ENCODE measurements at places on chromosomes 11 and 22. TPM values are rescaled to one million over a fixed set of nuclear protein-coding genes. Genes with fewer than 3 reads are reported as not detected.

DNA sequence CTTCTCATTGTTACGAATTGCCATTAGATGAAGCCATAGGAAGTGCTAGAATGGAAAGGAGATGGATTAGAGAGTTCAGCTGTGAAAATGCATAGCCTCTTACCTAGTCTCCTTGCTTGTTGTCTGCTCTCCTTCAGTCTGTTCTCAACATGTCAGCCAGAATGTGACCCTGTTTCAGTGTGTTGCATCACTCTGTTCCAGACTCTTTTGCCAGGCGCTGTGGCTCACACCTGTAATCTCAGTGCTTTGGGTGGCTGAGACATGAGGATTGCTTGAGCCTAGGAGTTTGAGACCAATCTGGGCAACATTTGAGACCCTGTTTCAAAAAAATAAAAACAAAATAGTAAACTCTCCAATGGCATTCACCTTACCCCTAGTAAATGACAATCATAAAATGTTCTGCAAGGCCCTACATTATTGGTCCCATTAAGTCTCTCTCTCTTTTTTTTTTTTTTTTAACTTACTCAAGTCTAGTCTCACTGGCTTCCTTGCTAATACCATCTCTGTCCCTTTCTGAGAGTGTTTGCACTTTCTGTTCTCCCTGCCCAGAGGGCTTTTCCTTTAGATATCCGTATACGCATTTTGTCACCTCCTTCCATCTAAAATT lies 39.4 kb downstream of the CYP2R1 start:
- DNase-seq: no peak

The MPPED1 gene
- not detected for polyA plus RNA-seq

DNA sequence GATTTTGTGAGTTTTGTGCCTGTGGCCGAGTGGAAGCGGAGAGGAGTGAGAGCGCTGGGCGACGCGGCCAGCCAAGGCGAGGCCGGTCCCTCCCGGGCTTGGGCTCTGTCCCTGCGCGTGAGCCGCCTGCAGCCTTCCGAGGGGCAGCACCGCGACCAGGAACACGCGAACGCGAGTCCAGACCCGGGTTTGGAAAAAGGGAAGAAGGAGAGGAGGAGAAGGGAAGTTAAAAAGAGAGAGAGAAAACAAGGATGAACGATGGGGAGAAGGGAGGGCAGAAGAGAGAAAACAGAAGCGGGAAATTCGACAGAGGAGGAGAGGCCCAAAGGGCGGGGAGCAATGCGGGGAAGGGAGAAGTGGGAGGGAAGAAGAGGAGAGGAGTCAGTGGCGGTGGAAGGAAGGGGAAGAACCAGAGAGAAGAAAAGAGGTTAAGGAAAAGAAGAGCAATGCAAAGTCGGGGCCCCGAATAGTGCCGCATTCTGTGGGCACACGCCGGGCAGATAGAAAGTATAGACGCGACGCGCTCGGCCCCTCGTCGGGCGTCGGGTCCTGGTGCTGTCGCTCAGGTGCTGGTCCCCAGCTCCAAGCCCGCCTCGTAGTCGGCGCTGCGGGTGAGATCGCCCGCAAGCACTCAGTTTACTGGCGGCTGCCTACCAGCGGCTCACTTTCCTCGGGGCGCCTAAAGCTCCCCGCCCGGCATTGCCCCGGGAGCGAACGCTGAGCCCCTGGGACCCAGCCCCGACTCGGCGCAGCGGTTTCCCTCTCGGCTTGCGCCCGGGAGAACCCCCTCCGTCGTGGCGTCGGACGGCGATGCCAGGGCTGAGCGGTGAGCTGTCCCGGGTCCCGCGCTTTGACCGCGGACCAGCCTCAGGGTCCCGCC lies 2.8 kb upstream of the BARX2 start:
- no peak for DNase-seq

The EHF gene
- not detected for polyA plus RNA-seq

- no peak for DNase-seq
These were observed 126.0 kb downstream of the CTTN start for GRCh38 chr11:70524096-70524922.

The SNX32 gene
- polyA plus RNA-seq: 1.7 TPM

The DNAJB7 gene
- not detected for polyA plus RNA-seq

The HPS4 gene
- 23.0 TPM for polyA plus RNA-seq
